ENCODE measurements at places on chromosomes 7 and 10.

GRCh38 chr10:68856352-68856751, 29.0 kb downstream of the STOX1 start:
- no peak for DNase-seq

- no peak for DNase-seq
Observed at GRCh38 chr7:128737441-128737840, 1.7 kb upstream of the CALU start.

DNA sequence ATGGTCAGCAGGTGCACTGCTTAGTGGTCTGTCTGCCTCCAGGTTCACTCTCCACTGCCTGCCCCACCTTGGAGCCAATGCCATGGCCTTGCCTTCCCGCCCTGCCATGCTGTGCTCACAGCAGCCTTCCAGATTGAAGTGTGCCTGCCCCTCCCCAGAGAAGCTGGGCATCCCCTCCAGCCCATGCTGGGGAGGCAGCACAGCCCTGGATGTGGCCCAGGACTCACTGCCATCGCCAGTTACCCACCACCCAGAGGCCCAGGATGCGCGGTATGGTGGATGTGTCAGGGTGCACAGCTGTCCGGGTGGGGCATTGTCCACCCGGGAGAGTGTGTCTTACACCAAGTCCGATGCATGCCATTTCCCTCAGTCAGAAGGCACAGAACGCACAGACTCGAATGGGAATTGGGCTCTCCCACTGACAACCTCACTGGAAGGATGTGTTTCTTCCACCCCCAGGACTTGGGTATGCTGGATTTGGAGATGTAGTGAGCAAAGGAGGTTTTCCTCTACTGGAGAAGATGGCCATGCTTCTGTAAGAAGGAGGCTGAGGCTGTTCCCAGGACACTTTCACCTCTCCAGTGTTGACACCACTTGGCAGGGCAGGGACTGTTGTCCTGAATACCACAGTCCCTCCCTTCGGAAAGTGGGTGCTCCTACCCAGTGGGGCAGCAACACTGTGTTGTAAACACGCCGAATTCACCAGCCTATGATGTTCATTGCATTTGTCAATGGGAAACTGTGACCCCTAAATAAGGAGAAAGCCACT, 122.0 kb downstream of the ADARB2 start:
- no peak for DNase-seq

- no peak for DNase-seq
Observed at GRCh38 chr10:75922435-75922834, 491.0 kb downstream of the LRMDA start.

DNA sequence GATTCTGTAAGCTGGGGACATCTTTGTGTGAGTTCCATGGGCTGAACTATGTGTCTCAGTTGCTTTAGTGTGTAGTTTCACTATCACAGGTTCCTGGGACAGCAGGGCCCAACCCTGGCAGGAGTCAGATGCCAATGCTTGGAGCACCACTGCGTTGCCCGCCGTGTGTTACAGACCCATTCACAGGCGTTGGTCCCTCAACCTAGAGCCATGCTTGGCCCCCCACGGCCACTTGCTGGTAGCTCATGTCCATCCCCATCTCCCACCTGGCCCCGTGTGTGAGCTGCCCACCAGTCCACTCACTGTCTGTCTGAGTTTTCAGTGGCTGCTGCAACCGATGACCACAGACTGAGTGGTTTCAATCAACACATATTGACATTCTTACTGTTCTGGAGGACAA, 546.9 kb downstream of the TCERG1L start:
- DNase-seq = no peak

DNA sequence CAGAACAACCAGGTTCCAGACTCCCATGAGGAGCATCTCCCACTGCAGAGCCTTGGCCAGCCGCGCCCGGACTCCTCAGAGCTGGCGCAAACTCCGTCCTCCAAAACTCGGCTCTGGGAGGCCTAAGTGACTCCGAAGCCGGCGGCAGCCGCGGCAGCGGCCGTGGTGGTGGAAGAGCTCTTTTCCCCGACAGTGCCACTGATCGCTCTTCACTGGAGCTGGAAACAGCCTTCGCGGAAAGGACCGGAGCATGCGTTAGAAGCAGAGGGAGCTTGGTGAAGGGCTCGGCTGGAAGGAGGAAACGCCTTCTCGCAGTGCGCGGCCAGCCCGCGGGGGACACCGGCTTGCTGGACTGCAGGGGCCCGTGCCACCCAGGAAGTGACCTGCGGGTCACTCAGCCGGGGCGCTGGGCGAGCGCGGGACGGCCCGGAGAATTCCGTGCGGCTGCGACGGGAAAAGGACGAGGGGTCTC, 5.0 kb upstream of the HOXA13 start:
- DNase-seq = no peak

GRCh38 chr7:121306565-121306964, 22.2 kb upstream of the WNT16 start:
- no peak for DNase-seq

DNA sequence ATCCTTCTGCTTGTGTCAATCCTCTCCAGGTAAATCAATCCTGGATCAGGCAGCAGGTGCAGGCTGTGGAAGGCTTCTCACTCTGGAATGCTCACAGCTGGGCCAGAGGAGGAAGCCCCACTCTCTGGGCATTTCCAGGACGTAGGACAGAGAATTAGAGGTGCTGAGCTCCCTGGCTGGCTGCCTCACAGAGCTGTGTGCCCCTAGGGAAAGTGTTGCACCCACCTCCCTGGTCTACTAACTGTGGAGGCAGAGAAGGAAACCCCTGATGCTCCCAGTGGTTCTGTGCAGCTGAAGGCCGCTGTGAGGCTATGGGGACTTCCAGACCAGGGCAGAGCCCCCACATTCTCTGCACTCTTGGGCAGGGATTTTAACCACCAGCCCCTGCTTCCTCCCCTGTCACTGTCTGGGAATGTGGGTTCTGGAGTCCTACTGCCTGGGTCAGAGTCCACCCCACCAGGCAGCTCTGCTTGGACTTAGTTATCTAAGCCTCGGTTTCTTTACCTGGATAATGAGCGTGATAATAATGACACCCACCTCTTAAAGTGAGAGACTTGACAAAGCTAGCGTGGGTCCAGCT, 73.5 kb upstream of the EEPD1 start:
- DNase-seq = no peak

DNA sequence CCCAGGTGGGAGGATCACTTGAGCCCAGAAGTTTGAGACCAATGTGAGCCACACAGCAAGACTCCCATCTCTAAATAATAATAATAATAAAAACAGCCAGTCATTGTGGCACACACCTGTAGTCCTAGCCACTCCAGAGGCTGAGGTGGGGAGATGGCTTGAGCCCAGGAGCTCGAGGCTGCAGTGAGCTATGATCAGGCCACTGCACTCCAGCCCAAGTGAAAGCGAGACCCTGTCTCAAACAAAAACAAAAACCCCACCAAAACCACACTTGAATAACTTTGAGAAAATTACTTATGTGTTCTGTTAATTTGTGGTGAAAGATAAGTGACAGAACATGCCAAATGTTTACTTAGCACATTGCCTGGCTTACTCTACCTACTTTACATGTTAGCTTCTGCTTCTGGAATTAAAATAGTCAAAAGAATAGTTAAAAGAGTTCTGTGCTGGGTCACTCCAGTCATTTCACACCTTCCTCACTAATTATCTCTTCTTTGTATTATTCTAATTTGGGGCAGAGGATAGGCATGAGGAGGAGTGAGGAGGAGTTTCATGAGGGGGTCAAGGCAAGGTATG, 9.8 kb downstream of the TMEM60 start:
- DNase-seq = no peak

- no peak for DNase-seq
Observed at GRCh38 chr7:38198366-38198765, 20.3 kb downstream of the STARD3NL start.

DNA sequence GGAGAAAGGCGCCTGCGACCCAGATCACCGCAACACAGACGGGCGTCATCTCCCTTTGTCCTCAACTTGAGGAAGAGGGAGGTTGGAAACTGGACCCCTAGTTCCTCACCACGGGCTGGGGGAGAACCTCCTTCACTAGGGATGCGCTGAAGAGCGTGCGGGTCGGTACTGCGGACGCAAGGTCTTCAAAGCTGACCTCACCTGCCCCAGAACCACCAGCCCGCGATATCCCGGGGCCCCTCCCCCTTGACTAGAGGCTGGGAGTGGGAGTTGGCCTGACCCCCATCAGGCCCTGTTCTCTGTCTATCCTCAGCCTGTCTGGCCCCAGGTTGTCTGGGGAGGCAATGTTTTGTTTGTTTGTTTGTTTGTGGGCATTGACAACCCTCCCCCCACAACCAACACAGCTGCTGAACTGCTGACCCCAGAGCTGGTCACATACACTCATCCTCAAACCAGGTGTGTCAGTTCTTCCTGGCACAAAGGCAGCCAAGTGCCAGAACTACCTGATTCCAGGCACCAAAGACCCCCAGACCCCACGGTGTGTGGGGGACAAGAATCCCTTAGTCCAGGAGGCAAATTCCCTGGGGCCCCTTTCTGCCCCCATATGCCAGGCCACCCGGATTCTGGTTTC, 2.9 kb downstream of the NPM3 start:
- DNase-seq = no peak

DNA sequence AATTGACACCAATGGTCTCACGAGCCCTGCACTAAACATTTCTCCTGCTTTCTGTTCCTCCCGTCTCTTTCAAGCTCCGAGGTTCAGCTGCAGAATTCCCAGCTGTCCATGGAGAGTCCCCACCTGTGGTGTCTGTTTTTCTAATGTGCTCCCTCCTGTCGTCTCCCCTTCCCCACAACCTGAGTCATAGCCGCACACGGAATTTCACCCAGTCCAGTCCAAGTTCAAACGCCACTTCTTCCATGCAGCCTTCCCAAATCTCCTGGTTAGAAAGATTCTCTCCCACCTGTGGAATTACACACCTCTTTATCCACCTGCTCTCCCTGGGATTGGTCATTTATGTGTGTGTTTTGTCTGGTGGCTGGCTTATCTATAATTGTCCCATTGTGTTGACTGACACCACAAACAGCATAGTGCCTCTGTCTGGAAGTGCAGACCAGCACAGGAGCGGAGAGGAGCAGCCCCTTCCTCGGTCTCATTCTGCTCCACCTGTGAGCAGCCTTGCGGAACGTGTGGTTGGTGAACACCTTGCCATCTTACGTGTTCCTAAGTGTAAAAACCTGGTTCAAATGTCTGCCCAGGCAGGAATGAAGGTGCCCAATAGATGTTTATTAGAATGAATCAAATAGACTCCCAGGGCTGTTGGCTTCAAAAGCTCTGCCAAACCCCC, 3.3 kb upstream of the DIP2C start:
- no peak for DNase-seq

- DNase-seq = no peak
Observed at GRCh38 chr7:122965306-122965705, 30.2 kb downstream of the TAS2R16 start.

DNA sequence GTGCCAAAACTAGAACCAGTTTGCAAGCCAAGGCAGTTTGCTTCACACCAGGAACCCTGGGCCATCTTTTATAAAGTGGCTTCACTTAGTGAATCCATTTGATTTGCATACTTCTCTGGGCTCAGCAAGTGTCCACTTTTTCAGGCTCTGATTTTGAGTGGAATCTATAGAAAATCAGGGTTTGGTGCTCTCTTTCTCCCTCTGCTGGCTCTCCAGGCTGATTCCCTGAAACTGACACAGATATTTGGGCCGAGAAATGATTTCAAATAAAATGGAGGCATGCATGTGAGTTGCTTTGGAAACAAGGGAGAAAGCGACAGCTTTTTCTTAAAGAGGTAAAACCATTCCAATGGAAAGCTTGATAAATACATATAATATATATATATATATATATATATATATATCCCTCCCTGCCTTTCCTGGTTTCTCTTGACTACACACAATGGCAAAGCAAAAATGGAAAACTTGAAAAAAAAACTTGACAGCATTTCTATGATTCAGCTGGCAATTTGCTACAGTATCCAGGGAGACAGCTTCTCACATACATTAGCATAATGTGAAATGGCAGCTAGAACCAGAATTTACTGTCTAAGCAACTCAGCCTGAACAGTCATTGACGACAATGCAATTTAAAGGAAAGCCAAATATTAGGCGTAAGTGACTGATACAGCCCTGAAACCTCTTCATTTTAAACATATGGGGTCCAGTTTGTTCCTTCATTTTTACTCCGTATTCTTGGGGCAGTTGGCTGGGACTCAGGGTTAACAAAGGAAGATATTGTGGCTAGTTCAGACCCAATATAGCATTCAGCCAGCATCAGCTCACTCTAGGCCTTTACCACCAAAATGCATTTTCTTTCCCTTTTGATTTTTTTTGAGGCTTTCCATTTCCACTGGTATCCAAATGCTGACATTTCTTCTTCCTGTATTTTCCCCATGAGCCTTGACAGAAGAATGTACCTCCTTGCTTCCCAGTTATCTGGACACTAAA, 188.5 kb downstream of the TMEM178B start:
- DNase-seq = no peak

DNA sequence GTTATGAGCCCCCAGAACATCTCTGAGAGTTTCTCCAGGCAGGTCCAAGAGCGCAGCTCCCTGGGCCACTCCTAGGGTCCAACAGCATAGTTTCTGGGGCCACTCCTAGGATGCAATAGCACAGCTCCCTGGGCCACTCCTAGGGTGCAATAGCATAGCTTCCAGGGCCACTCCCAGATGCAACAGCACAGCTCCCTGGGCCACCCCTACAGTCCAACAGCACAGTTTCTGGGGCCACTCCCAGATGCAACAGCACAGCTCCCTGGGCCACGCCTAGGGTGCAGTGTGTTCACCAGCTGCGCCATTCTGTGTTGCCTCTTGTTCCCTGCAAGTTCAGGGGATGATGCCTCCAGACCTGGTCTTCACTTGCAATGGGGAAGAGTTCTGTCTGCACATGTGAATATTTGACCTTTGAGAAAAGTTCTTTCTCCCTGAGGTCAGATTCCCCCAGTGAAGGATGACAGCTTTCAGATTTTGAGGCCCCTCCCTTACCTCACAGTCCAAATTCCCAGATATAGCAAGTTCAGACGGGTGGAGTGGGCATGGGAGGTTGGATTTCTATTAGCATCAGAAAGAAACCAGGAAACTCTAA, 43.0 kb upstream of the LEP start:
- no peak for DNase-seq

DNA sequence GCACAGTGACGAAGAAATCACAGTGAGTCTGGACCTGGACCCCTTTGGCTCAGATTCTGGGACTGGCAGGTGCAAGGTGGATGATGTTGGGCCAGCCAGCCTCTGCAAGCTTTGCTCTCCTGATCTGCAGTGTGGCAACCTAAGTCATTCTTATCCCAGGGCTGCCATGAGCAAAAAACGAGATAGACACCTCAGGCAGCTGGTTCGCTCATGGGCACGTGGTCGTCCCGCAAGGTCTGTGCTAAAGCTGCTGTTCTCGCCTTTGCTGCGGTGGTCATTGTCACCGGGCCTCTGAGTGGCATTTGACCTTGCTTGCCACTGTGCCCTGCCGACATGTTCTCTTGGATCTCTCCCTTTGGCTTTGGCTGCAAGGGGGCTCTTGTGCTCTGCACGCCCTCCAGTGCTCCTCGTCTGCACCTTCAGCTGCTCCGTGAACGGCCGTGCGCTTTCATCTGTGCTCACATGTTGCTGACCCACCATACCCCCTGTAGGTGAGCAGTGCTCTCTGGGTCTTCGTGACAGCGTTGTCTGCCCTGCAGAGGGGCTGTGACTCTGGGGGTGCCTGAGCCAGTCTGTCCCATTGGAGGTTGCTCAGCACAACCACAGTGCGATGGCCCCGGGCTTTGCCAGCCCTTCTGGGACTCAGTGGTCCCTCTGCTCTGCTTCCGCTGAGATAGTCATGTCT, 317.0 kb downstream of the GLRX3 start:
- DNase-seq = no peak

All from smooth muscle cell of the brain vasculature (primary cell).